ENCODE measurements at places on chromosomes 1 and 21. TPM values are rescaled to one million over a fixed set of nuclear protein-coding genes. Genes with fewer than 3 reads are reported as not detected.

Gene ISG15
- 211 TPM for total RNA-seq

Gene RPTN
- total RNA-seq = not detected

Gene C1orf167
- total RNA-seq = not detected

Gene KCNAB2
- 295 TPM for total RNA-seq

Gene SYCP1
- total RNA-seq = not detected

Gene GRHL3
- 0.59 TPM for total RNA-seq

Gene UTS2
- not detected for total RNA-seq

Gene TMEM79
- total RNA-seq = 8.5 TPM

Gene MAP10
- 4.5 TPM for total RNA-seq

Gene LENEP
- 0.93 TPM for total RNA-seq

Gene ACTL8
- total RNA-seq = not detected

Gene ATP1A2
- total RNA-seq = not detected

Gene S100A14
- total RNA-seq = not detected
